Posterior vena cava (tissue), 2 donors: ENCODE measurements at places on chromosomes 7 and 10. TPM values are rescaled to one million over a fixed set of nuclear protein-coding genes. Genes with fewer than 3 reads are reported as not detected.

Gene ELN
- total RNA-seq, result 354 TPM

Gene NPFFR1
- total RNA-seq, result not detected

Gene TMEM140
- 8.8 TPM for total RNA-seq

Gene CYP3A4
- total RNA-seq, result not detected

Gene KNDC1
- total RNA-seq, result 0.37 TPM

Gene SH2D4B
- not detected for total RNA-seq

Gene FAM171A1
- total RNA-seq, result 12.1 TPM

Gene TSPAN33
- total RNA-seq, result 6.3 TPM

Gene NKX1-2
- total RNA-seq, result not detected

Gene SMARCD3
- 68.4 TPM for total RNA-seq

Gene SPDYE2B
- not detected for total RNA-seq

Gene RAB19
- not detected for total RNA-seq

Gene HOXA9
- total RNA-seq, result 7.4 TPM

Gene OR6V1
- total RNA-seq, result not detected
